Activated naive CD4-positive, alpha-beta T cell (primary cell): ENCODE measurements at places on chromosomes 6 and 20.

GRCh38 chr6:70764706-70765105, 97.0 kb downstream of the SMAP1 start:
- no peak for DNase-seq

DNA sequence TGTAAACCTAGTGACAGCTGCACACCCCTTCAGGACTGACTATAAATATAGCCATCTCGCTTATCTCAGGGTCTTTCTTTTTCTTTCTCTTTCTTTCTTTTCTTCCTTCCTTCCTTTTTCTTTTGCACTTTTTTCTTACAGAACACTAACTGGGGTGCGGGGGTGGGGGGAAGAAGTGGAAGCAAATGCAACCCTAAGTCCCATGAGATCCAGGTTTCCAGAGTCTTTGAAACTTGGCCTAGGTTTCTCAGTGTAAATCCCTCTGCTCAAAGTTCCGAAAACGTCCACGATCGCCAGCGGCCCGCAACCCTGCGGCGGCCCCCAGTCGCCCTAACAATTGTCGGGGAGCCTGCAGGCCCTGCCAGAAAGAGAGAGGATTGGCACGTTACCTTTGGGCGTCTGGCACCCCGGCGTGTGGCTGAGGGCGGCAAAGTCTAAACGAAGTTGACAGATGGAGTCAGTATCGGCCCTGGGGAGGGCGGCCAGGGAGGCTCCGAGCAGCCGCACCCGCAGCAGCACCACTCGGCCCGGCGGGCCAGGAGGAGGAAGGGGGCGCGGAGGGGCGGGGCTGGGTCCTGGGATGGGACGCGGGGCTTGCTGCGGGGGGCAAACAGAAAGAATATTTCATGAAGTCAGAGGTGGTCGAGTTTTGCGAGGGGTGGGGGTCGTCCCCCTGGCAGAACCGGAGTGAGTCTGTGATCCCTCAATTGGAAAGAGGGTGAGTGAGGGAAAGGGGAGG, 577 bp upstream of the FOXF2 start:
- no peak for DNase-seq

- DNase-seq: no peak
Observed at GRCh38 chr6:116389357-116389756, 18.6 kb downstream of the DSE start.

DNA sequence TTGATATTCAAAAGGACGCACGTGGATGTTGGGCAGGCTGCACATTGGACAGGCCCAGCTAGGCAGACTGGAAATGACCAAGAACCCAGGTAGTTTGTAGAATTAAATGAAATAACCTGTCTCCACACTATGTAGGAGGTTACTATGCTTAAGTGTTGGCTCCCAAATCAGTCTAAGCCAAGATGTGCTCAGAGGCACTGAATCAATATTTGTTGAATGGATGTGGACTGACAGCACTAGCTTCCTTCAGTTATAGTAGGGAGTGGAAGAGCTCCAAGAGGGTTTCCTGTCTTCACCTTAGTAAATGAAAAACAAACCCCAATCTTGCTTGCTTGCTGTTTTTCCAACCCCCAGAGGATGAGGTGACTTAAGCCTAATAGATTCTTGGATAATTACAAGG, 180.5 kb downstream of the JARID2 start:
- no peak for DNase-seq

DNA sequence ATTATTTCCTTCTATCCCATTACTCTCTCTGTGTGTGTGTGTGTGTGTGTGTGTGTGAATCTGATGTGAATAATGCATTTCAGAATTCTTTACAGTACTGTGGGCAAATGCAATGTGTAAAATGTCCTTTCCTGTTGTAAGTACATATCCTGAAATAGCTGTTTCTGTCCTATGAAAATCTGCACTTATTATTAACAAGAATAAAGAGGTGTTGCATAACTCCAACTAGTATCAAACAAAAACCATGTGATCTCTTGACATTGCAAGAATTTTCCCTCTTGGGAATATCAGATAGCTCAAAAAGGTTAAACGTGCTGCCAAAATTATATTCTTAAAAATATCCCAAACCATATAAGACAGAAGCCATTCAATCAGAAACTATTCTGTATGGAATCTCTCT, 52.0 kb downstream of the LGSN start:
- no peak for DNase-seq

- no peak for DNase-seq
Observed at GRCh38 chr6:166906376-166907044, 49.8 kb downstream of the RNASET2 start.

- DNase-seq: no peak
Observed at GRCh38 chr20:62644044-62644795, 1.9 kb downstream of the SLCO4A1 start.

- no peak for DNase-seq
Observed at GRCh38 chr6:13653296-13653695, 38.2 kb downstream of the NOL7 start.

- no peak for DNase-seq
Observed at GRCh38 chr6:32439602-32440214, at the start of gene HLA-DRA. Gene HLA-DRA, plus strand, starts transcription at chr6:32439887. Its CDS starts 64 bp downstream, at chr6:32439951.

DNA sequence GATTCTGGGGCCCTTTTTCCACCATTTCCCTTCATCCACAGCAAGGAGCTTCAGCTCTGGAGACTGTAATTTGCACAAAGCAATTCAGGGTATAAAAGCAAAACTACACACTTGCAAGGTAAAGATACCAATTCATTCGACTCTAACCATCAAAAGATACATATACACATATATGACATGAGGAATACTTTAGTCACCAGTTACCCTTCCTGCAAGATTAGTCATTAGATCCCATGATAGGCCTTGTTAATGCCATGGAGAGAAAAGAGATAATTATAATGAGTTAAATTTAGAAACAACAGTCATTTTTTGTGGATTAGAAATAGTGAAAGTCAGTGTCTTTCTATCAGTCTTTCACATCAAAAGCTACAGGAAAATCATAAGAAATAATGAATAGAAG, 204.2 kb downstream of the KCNQ5 start:
- DNase-seq: no peak

DNA sequence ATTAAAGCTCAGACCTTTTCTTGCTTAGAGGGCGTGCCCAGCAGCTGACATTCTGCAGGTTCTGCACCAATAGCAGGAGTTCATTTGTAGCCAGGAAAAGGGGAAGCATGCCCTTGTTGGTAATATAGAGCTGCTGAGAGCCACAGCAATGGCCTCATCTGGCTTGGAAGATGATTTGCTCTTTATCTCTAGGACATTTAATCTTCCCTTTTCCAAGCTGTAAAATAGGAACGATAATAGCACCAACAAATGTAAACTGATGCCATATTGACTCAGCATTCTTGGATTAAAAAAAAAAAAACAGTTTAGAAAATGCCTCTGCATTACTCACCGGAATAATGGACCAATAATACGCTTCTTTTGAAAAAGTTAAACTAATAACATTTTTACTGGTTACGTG, 93.4 kb upstream of the SLC2A12 start:
- DNase-seq: no peak

- no peak for DNase-seq
Observed at GRCh38 chr20:19642860-19643259, 115.2 kb upstream of the RIN2 start.

DNA sequence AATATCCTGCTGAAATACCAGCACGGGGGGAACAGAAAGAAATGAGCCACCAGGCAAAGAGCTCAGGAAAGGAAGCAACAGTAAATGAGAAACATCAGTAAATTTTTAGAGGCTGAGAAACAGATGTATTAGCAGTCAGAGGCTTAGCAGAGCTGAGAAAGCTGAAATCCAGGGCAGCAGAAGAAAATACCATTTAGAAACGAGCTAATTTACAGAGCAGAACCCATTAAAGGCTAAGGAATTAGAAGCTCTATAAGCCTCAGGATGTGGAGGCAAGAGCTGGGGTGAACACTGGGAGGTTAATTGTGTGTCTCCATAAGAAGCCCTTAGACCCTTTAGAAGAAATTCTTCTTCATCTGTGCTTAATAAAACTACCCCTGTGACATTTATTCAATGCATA, 178.6 kb upstream of the RGS17 start:
- DNase-seq: no peak

GRCh38 chr20:39395478-39396291, 433.5 kb downstream of the DHX35 start:
- no peak for DNase-seq

DNA sequence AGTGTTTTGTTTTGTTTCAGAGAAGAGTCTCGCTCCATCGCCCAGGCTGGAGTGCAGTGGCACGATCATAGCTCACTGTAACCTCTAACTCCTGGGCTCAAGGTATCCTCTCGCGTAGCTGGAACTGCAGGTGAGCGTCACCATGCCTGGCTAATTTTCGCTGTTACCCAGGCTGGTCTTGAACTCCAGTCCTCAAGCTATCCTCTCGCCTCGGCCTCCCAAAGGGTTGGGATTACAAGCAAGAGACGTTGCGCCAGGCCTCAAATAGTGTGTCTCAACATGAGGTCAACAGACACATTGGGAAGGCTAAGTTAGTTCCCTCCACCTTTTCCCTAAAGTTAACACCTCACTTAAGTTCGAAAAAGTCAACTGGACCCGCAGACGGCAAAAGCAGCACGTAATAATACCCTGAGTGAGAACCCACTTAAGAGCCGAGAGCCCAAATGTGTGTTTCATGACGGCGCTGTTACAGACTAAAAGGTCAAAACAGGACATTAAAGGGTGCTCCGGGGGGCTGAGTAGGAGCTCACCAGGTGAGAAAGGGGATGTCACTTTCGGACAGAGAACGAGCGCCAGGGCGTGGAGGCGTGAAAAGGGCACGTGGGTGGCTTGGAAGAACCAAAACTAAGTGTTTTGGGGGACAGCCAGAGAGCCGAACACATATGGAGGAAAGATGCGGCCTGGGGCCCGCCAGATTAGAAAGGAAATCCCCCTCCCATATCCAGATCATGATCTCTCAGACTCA, 499 bp downstream of the TTI1 start:
- DNase-seq: peak; percentile 27

- no peak for DNase-seq
Observed at GRCh38 chr6:157246048-157246630, 77.2 kb downstream of the TMEM242 start.

DNA sequence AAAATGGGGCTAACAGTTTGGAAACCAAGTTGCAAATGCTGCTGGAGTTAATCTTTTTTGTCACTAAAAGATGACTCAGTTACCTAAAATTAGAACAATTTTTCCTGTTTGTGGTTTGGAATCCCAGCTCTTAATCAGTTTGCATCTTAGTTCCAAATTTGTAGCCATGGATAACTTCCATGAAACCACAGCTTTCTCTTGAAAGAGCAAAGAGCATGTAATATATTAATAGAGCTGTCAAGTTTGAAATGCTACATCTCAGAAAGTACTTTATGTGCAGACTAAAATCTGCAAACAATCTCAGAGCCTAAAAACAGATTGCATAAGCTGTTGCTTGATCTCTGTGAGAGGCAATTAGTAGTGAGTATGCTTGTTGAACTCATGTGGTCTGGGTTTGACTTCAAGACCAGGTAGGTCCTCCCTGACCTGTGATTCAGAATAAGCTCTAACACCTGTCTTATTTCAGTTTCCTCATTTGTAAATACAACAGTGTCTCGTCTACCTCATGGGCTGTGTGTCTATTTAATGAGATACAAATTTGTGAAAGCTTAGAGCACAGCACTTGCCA, 23.5 kb downstream of the DHX35 start:
- DNase-seq: no peak

DNA sequence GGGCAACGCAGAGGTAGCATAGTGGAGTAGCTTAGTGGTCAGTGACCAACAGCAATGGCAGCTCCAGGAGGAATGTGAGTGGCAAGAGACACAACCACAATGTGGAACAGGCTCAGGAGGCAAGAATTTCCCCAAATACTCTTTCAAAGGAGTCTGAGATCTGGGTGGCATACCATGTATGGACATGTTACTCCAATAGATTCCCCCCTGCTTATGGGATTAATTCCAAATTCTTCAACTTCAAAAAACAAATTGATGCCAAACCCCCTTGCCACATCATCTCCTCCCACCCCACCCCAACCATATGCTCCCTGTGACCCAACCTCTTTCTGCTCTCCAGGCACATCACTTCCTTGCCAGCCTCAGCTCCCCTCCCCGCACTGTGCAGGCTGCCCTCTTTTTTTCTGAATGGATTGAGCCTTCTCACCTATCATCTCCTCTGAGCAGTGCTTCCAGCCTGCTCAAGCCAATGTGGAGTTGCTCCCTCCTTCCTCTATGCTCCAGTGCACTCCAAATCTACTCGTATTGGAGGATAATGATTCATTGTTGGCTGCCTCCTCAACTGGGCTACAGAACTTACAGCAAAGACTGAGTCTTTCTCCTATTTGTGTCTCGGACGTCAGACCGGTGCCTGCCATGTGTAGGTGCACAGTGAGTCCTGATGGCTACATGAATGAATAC, 93.0 kb upstream of the CEP85L start:
- no peak for DNase-seq

DNA sequence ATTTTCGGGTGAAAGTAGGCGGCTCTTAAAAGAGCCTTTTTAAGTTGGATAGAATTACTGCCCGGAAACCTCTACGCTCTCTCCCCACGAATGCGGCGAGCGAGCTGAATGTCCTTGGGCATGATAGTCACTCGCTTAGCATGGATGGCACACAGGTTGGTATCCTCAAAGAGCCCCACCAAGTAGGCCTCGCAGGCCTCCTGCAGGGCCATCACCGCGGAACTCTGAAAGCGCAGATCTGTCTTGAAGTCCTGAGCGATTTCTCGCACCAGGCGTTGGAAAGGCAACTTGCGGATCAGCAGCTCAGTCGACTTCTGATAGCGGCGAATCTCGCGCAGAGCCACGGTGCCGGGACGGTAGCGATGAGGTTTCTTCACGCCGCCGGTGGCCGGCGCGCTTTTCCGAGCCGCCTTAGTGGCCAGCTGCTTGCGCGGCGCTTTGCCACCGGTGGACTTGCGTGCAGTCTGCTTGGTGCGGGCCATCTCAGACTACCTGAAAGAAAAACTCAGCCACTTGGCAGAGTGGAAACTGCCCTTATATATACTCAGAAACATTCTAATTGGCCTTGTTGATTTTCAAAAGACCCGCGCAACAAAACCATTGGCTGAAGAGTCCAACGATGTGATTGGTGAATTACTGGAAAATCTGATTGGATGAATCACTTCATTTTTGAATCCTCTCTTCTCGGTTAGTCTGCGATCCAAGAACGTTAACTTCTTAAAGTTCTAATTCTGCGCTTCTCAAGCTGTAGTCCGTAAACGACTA, 93.9 kb upstream of the BTN3A2 start:
- DNase-seq: no peak

DNA sequence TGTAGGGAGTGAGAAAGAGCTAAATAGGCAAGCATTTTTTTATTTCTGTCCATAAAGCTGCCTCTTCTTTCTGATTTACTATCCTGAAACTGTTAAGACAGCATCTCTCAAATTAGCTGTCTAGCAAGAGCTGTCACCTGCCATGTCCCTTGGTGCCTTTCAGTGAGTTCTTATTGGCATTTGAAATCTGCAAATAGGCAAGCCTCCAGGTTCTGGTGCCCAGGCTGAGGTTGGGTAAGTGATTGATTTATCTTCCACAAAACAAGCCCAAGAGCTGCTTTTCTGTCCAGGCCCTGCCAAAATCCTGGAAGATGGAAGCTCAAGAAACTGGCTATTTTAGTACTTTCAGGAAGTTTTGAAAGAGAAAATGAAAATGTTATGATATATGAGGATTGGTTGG, 22.4 kb downstream of the MANEA start:
- no peak for DNase-seq

GRCh38 chr6:157280947-157281346, 42.4 kb downstream of the TMEM242 start:
- no peak for DNase-seq
